Fibroblast of skin of scalp (primary cell): ENCODE measurements at places on chromosomes 16 and 17.

DNA sequence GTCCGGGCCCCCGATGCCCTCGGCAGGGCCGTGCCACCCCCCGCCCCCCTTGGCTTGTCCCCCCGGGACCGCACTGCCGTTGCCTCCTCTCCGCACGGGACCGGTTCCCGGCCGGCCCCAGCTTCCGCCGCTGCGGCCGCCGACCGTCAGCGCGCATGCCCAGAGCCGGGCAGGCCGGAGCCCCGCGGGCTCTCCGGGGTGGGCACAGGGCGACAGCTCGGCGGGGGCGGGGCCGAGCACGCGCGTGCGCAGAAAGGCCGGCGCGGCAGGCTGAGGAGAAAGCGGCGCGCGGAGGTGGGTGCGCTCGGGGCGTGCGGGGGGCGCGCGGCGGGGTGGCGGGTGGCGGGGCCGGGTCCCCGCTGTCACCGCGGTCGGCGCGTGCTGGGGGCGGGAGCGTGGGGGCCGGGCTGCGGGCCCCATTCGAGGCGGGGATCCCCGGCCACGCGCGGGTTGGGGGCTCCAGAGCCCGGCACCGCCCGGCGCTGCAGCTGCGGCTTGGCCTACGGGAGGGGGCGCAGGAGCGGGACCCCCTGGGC is at the start of gene TBC1D24:
Gene TBC1D24, plus strand, starts transcription at position 251 of the 536 bp plus-strand sequence. CDS start 21,022 bp downstream, outside the sequence.
- DNase-seq, result peak; percentile 87

- no peak for DNase-seq
Measured at GRCh38 chr16:55660828-55661227, 5.0 kb downstream of the SLC6A2 start.

DNA sequence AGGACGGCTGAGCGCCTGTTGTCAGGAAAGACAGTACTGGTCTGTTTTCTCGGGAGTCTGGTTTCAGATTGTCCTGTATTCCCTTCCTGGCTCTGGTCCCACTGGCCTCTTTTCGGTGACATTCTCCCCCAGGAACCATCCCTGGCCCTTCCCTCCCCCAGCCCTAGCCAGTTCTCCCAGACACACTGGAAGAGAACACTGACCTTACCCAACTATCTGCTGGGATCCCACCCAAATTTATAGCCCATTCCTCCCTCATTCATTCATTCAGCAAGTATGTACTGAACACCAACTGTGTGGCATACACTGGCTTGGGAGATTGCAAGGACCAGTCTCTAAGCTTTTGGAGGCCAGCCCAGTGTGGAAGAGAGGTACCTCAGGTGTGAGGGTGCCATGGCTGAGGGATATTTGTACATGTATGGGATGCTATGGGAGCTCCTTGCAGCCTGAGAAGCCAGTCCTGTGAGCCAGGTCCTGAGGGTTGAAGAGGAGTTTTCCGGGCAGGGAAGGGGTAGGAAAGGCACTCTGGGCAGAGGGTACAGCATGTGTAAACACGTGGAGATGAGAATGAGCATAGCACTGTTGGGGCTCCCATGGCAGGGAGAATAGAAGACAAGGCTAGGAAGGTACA is 5.2 kb downstream of the RND2 start:
- DNase-seq, result no peak

DNA sequence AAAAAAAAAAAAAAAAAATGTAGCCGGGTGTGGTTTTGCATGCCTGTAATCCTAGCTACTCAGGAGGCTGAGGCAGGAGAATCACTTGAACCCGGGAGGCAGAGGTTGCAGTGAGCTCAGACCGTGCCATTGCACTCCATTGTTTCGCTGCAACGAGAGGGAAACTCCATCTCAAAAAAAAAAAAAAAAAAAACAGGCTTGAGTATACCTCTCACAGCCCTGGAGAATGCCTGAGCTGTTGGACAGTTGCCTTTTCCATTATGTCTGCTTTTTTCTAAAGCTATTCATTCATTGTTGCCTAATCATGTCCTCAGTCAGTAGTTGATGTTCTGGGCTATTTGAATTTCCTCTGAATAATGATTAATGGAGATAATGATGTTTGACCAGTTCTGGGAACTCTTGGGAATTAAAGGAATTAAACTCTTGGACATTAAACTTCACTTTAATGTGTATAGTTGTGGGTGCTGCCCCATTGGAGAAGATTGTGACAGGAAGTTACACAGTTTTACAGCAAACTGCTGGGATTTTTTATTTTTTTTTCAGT is 11.8 kb downstream of the HMOX2 start:
- DNase-seq, result peak; percentile 47

DNA sequence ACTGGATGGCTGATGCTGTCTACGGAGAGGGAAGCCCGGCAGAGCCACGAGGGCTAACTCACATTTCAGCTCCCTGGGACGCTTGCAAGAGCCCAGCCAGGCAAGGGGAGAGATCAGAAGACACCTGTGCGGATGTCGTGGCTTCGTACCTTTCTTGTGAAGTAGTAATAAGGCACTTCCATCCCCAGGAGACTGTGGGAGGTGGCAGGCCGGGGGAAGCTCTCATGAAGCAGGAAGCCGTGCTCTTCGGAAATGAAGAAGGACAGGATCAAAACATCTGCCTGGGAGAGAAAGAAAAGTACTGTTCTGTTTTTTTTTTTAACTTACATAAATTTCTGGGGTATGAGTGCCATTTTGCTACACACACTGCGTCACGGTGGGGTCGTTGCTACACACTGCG is 28.4 kb downstream of the TMEM204 start:
- no peak for DNase-seq

DNA sequence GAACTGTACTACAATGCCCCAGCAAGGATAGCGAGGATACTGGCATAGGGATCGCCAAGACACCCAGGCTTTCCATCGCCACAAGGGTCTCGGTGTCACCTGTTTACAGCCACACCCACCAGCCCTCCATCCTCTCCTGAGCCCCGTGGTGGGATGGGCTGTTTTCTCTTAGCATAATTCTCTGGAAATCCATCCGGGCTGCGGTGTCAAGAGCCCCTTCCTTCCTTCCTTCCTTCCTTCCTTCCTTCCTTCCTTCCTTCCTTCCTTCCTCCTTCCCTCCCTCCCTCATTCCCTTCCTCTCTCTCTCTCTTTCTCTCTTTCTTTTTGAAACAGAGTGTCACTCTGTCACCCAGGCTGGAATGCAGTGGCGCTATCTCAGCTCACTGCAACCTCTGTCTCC is 36.0 kb upstream of the BAHCC1 start:
- DNase-seq, result no peak

- peak; percentile 74 for DNase-seq
Measured at GRCh38 chr17:50604513-50604912, 30.2 kb upstream of the ABCC3 start.

DNA sequence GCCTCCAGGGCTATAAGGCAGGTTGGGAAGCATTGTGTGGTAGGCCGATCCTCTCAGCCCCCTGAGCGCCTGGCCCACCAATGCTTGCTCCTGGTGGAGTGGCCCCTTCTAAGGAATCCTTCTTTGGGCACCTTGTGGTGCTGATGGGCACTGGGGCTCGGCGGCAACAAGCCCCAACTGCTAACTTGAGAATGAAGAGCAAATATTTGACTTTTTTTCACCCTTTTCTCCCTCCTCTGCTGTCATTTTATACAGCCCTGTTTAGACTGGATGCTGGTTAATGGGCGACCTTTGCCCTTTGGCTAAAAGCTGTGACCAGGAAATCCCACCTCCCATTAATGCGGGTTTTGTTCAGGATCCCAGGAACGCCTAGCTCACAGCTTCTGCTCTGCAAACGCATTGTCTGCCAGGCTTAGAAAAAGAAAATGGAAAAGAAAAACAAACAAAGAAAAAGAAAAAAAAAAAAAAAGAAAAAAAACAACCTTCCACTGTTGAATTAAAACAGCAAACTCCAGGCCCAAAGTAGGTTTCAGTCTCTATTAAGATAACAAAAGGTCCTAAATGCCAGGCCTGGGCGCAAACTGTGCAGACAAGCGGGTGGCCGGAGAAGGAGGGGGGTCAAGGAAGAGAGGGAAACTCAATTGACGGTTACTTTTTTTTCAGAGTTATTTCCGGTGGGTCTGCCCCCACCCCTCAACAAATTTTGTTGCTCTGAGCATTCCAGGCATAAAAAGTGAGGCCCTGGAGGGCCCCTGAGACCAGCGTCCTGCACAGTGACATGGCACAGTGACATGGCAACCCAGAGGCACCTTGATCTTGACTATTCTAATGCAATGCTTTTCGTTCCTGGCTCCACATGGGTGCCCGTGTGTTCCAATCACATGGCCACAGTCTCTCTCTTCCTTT is 301.4 kb downstream of the MAF start:
- no peak for DNase-seq

DNA sequence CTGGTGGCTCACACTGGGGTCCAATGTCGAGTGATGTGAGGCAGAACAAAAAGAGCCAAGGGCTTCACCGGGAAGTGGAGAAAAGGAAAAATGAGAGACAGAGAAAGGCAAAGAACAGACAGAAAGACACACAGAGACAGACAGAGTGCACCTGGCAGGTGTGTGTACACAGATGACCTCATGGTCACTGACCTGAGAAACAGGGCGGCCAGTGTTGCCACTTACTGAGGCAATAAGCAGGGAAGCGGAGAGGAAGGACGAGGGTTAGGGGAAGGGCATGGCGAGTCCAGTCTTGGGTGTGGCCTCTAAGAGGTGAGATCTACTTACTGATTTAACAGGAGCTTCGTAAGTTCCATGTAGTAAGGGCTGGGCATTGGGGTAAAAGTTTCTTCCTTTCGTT is 7.5 kb downstream of the GINS2 start:
- no peak for DNase-seq

GRCh38 chr17:68399638-68400403 is 57.5 kb downstream of the WIPI1 start:
- DNase-seq, result peak; percentile 58

- no peak for DNase-seq
Measured at GRCh38 chr16:68526143-68526781, 12.8 kb upstream of the ZFP90 start.

DNA sequence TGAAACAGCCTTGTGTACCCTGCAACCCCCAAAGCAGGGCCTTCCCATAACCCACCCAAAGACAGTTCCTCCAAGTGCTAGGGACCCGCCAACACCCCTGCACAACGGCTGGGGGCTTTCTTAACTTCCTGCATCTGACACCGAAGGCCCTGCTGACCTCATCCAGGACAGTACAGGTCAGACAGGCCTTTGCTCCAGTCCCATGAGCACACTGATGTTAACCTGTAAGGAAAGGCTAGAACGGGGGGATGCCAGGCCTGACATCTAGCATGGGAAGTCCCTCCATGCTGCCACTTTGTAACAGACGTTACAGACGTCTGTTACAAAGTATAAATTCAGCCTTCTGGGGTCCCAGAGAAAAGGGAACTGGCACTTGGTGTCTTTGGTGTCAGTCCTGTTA is 369.1 kb downstream of the CPPED1 start:
- no peak for DNase-seq

DNA sequence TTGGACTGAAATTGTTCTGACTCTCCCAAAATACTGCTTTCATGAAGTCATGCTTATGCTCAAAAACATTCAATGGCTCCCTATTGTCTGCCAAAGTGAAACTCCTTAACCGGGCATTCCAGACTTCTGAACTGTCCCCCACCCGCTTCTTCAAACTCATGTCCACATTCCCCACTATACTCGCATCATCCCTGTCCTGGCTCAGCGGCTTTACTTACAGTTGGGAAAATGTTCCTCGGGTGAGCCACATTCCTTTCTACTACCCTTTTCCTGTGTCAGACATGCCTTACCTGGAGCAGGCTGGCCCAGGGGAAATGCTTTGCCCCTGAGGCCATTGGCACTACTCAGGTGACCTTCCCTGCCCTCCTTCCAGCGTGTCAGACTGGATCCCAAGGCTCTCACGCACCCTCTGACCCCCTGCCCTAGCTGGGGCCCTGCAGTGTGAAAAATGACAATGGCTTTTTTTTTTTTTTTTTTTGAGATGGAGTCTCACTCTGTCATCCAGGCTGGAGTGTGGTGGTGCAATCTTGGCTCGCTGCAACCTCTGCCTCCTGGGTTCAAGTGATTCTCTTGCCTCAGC is 5.3 kb downstream of the CYGB start:
- peak; percentile 29 for DNase-seq

DNA sequence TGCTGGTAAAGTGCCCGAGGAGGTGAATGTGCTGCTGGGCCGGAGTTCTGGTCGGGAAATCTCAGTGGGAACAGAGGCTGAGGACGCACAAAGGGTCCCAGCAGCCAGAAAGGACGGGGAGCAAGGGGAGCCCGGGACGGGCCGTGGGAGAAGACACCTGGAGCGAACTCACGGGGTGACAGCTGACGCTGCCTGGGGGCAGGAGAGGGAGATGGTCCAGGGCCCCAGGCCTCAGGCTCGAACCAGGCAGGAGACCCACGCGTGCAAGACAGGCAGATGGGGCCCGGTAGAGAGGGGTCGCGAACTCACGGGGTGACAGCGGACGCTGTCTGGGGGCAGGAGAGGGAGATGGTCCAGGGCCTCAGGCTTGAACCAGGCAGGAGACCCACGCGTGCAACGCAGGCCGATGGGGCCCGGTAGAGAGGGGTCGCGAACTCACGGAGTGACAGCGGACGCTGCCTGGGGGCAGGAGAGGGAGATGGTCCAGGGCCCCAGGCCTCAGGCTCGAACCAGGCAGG is 72.9 kb downstream of the METRNL start:
- no peak for DNase-seq

- DNase-seq, result no peak
Measured at GRCh38 chr17:43983515-43984411, 20.7 kb upstream of the NAGS start.

DNA sequence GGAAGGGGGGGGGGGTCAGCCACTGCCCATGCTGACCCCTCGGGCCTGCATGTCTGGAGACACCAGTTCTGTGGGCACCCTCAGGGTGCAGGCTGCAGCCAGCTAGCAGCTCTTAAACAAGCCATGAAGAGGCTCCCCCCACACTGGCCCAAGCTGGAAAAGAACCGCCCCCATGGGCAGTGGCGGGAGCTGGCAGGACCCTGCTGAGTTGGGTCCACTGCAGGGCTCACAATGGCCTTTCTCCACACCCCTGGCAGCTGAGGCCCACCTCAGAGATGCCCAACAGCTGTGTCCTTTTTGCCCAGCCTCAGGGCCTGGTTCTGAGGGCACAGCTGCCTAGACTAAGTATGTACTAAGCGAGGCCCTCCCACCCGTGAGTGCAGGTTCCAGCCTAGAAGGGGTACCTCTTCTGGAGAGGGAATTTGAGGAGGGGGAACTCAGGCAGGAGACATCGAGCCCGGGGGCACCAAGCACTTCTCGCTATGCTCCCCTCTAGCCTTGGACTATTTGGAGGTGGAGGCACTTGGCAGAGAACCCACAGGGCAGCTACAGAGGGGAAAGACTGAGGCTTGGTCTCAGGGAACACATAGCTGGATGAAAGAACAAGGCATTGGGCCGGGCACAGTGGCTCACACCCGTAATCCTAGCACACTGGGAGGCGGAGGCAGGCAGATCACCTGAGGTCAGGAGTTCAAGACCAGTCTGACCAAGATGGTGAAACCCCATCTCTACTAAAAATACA is 3.2 kb downstream of the THRA start:
- no peak for DNase-seq

- no peak for DNase-seq
Measured at GRCh38 chr17:39706921-39707337, 7.1 kb downstream of the ERBB2 start.
